ENCODE measurements at places on chromosomes 5 and 9.

- DNase-seq: no peak
These were observed 33.0 kb downstream of the SLC6A7 start for GRCh38 chr5:150222906-150223305.

DNA sequence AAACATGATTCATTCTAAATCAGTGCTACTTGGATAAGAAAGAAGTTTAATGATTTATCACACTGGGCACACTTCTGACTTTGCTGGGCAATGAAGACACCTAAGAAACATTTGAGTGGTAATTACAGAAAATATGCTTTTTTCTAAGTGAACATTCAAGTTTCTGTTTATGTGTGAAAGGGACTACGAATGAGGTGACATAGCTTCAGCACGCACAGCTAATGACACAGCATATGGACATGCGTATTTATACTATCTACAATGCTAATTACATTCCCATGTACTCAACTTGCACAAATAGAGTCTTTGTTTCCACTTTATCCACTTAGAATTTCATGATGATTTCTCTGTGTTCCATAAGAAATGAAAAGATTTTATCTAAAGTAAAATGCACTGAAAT, 40.6 kb downstream of the FREM1 start:
- no peak for DNase-seq

DNA sequence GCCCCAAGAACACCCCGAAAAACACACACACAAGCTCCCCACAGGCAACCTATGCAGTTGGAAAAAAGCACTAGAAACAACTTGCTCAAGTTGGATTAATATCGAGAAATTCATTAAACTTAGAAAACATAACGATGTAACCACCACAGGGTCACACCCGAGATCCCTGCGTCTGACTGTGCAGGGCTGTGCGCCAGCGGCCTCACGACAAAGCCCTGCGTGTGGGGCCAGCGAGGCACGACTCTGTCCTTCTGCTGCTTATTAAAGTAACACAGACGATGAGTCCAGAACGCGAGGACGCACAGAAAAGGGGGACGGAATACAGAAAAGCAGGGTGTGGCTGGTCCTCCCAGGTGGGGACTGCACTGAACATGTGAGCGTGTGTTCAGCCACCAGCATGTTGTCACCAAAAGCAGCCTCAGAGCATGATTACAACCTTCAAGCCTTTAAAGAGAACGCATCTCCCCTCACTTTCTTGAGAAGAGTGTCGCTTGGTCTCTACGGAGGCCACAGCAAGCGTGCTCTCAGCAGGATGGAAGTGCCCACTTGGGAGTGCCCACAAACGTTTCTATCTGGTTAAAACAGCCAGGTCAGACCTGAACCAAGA, 14.4 kb downstream of the SLC12A7 start:
- DNase-seq: no peak

DNA sequence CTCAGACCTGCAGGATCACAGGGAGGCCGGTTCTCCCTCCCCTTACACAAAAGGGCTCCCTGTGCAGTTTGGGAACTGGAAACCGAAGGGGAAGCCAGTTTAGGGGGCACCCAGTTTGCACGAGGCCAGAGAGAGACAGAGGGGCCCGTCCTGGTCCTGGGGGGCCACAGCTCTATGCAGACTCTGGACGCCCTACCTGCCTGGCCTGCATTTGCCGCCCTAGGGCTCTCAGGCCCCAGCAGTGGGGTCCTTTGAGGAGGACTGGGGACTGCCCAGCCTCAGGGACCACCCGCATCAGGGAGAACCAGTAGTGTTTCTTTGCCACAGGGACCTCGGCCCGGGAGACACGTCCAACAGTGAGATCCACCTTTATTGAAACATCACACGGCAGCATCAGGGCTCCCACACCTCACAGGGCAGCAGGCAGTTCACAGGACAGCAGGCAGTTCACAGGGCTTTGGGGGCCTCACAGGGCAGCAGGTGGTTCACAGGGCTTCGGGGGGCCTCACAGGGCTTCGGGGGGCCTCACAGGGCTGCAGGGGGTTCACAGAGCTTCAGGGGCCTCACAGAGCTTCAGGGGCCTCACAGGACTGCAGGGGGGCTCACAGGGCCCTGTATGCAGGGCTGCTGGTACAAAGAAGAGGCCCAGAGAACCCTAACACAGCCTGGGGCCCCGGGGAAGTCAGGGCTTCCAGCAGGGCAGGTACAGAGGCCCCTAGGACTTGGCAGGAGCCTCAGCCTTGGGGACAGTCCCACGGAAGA, 648 bp upstream of the NSMF start:
- no peak for DNase-seq
